Transverse colon (tissue), 4 donors: ENCODE measurements at places on chromosomes 1 and 21.

- no peak for DNase-seq
Measured at GRCh38 chr21:45432575-45433255, 27.8 kb downstream of the COL18A1 start.

DNA sequence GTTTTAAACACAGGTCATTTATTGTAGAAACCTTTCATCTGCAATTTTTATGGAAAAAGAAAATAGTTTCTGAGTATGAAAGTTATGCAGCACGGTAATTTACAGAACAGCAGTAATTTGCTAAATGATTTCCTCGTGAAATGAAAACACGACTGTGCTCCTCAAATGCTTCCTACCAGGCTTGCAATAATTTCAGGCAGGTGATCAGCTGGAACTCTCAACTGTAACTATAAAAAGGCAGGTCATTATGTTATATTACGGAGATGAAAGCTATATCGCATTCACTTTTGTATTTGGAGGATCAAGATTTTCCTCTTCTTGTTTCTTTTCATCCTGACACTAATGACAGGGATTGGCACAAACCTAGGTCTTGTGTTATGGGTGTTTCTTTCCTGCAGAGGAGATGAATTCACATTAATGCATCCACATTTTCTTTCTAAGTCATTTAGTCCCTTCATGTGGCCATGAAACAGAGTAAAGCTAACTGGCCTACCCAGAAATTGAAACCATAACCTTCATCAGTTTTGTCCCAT is 57.4 kb downstream of the SAMSN1 start:
- no peak for DNase-seq

GRCh38 chr1:70222716-70223235 is 1.6 kb downstream of the SRSF11 start:
- DNase-seq = no peak

GRCh38 chr1:46532498-46533178 is 18.8 kb downstream of the KNCN start:
- peak; percentile 63 for DNase-seq

GRCh38 chr21:9750341-9751086 is 770.9 kb upstream of the TPTE start:
- no peak for DNase-seq

GRCh38 chr1:115006191-115006590 is 23.4 kb upstream of the TSHB start:
- no peak for DNase-seq

GRCh38 chr1:44644806-44645205 is 29.5 kb downstream of the TMEM53 start:
- no peak for DNase-seq

GRCh38 chr1:26302733-26303405 is 3.6 kb downstream of the UBXN11 start:
- DNase-seq = no peak

DNA sequence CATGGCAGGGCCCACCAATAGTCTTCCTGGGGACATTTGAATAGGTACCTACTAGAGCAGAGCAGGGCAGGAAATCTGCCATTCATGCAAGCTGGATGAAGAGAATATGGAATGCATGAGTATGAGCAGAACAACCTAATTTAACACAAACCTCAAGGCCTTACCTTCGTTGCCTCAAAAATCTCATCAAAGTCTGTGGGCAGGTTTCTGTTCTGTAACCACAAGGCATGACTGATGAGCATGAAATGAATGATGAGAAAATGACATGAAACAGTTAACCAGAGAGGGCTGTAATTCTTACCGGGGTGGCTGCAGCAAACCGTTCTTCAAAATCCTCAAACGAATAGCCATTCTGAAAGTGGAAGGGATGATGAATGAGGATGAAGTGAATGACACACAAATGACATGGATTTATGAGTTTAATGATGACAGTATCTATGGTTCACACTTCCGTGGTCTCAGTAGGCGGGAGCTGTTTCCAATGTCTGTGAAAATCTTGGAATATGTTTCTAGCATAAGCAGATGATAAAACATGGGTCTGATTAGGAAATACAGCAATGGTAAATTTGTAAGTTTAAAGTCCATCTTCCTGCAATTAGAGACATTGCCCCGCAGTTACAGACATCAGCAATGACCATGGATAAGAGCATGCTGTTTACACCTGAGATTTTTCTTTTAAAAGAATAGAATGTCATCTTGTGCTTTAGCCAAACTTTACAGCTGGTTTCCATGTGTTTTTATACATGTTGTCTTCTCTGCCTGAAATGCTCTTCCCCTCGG is 67.6 kb upstream of the C8B start:
- no peak for DNase-seq

DNA sequence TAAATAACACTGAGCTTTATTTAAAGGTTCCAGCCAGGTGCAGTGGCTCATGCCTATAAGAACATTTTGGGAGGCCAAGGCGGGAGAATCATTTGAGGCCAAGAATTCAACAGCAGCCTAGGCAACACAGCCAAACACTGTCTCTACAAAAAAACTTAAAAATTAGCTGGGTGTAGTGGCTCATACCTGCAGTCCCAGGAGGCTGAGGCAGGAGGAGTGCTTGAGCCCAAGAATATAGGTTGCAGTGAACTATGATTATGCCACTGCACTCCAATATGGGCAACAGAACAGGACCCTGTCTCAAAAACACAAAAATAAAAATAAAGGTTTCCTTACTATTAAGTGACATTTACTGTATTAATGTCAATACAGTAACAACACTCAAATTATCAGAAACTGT is 2.1 kb downstream of the TAF12 start:
- DNase-seq = no peak

- peak; percentile 61 for DNase-seq
Measured at GRCh38 chr1:208047476-208047934, 136.6 kb upstream of the CD34 start.

- DNase-seq = no peak
Measured at GRCh38 chr1:152924191-152924590, 15.8 kb downstream of the IVL start.

DNA sequence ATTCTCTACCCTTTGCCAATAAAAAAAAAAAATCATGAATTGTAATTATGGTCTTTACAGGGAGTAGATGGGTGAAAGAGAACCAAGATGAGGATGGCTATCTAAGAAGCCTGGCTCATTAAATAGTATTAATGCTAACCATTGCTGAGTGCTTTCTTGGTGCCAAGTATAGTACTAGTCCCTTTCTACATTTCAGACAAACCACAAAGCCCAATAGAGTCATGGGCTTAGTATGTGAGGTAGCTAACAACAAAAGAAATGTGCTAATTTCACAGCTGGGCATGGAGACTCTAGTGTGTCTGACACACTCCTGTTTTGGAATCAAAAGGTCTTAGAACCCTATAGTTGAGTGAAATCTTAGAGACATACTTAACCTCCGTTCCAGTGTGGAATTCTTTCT is 84.5 kb upstream of the ESRRG start:
- no peak for DNase-seq

DNA sequence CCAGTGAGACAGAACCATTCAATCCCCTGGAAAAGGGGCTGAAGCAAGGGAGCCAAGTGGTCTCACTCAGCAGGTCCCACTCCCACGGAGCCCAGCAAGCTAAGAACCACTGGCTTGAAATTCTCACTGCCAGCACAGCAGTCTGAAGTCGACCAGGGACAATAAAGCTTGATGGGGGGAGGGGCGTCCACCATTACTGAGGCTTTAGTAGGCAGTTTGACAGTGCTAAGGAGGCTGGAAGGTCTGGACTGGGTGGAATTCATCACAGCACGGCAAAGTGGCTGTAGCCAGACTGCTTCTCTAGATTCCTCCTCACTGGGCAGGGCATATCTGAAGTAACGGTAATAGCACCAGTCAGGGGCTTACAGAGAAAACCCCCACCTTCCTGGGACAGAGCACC is 105.4 kb upstream of the GORAB start:
- DNase-seq = no peak

- DNase-seq = no peak
Measured at GRCh38 chr1:185541871-185542301, 192.3 kb upstream of the HMCN1 start.

DNA sequence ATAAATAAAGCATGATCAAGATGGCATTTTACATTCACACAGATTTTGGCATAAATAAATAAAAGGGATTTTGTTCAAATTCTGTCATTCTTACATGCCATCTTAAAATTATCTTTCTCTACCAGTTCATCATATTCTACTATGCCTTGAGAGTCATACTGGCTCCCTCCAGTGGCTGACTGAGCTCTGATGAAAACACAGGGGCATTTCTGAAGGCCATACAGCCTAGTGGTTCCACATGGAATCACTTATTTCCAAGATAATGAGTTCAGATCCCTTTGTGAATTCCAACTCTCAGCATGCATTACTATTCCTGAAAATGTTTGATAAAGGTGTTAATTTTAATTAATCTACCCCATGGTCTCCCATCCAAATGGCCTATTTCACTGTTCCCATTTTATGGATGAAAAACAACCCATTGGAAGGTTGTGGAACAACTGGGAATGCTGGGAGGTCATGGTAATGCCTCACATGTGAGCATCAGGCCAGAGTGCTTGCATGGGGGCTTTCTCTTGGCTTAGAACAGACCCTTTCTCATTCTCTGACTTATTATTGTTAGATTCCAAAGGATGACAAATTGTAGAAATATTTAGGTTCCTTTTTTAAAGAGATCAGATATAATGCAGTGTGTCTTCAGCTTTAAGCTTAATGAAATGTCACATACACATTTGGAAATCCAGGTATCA is 622.4 kb upstream of the PKN2 start:
- DNase-seq = peak; percentile 58

- no peak for DNase-seq
Measured at GRCh38 chr1:217524787-217525520, 105.9 kb downstream of the GPATCH2 start.

DNA sequence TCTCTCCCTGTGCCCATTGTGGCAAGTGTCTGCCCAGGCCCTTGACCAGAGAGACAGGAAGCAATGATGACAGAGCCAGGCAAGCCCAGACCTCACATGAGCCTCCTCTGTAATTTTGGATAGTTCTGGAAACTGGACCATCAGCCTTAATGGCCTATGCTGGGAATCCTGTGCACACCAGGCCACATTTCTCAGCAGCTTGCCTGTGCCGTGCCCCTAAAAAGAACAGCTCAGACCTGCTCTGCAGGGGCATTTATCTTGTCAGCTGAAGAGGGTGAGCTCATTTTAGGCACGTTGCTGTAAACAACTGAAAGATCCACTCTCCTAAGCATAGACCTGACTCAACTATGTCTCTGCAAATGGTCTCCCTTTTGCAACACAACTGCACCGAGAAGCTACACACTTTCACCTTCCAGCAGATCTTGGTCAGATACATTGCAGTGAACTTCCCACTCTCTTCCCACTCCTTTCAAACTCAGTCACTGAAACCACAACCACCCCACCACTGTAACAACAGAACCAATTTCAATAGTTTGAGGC is 53.5 kb upstream of the BACH1 start:
- DNase-seq = no peak

DNA sequence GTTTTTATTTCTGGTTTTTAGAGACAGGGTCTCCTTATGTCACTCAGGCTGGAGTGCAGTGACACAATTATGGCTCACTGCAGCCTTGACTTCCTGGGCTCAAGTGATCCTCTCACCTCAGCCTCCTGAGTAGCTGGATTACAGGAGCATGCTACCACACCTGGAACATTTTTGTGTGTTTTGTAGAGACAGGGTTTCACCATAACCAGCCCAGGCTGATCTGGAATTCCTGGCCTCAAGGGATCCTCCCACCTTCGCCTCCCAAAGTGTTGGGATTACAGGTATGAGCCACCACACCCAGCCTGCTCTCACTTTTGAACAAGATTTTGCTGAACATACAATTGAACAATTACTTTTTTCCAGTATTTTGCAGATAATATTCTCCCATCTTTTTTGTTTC is 24.0 kb upstream of the HYI start:
- no peak for DNase-seq

GRCh38 chr1:167904652-167905130 is 9.2 kb downstream of the ADCY10 start:
- no peak for DNase-seq

- no peak for DNase-seq
Measured at GRCh38 chr1:25110485-25110884, 121.8 kb downstream of the SYF2 start.

- peak; percentile 78 for DNase-seq
Measured at GRCh38 chr1:1304331-1305299, 3.1 kb downstream of the ACAP3 start.

GRCh38 chr1:115529216-115529897 is 112.4 kb upstream of the VANGL1 start:
- DNase-seq = no peak

GRCh38 chr1:230493264-230493663 is 67.1 kb upstream of the PGBD5 start:
- no peak for DNase-seq

GRCh38 chr21:27812279-27812678 is 845.4 kb upstream of the ADAMTS5 start:
- no peak for DNase-seq

DNA sequence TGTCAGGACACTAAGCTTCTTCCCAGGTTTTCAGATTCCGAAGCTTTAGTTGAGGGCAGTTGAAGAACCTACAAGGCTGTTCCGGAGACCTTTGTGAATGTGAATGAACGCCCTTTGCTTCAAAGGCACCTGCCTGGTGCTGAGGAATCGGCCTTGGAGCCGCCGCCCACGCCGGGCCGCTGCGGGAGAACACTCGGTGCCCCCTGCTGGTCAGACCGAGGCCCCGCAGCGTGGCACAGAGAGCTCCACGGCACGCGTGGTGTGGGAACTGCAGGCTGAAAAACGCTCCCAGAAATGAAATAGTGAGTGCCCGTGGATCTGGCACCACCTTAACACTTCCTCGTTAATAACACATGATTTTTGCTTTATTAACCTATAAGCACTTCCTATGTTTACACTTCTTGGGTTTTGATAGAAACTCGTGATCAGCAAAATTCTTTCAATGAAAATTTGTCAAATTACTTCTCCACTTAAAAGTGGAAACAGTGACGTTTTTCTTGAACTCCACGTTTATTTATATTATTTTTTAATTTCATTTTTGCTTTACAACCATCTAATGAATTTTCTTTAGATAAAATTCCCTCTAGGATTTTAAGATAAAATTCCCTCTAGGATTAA is 460.6 kb downstream of the DSCAM start:
- peak; percentile 34 for DNase-seq

GRCh38 chr1:69494221-69494620 is 73.5 kb upstream of the LRRC7 start:
- DNase-seq = no peak

GRCh38 chr1:212555426-212555825 is 53.1 kb upstream of the ATF3 start:
- no peak for DNase-seq

DNA sequence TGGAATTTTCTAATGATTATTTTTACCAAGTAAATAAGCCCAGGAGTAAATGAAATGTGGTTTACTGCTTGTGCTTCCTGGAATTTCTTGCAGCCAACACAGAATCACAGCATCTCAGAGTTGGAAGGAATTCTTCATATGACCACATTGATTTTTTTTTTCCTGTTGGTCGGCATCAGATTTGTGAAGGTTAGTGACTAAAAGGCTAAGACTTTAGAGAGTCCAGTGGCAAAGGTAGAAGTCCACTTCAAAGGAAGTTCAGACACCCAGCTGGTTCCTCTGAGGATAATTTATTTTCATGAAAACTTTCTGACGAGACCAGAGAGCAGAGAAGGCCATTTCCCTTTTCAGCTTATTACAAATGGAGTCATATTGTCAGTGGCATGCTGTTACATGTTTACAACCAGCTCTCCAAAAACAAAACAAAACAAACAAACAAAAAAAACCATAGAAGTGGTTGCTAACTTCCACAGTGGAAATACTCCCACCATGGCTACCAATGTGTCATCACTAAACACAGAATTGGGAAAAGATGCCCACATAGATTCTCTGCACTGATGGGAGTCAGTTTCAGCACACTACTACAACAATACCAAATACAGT is 77.2 kb upstream of the CDC42BPA start:
- DNase-seq = no peak
